ENCODE measurements at places on chromosomes 13 and 19.

- no peak for DNase-seq
These were observed 533 bp downstream of the LRCH1 start for GRCh38 chr13:46553521-46553885.

GRCh38 chr13:89465366-89465765 is 1794.2 kb downstream of the SLITRK5 start:
- peak; percentile 47 for DNase-seq

GRCh38 chr19:8333767-8334457 is 9.2 kb downstream of the KANK3 start:
- no peak for DNase-seq

- DNase-seq: peak; percentile 48
These were observed 418.4 kb downstream of the EFNB2 start for GRCh38 chr13:106117035-106117434.

- no peak for DNase-seq
These were observed 554.1 kb upstream of the KLHL1 start for GRCh38 chr13:70662231-70662940.

- no peak for DNase-seq
These were observed 16.6 kb upstream of the USP12 start for GRCh38 chr13:27188239-27188638.

GRCh38 chr13:75960538-75960994 is 324.4 kb downstream of the LMO7 start:
- no peak for DNase-seq

- DNase-seq: no peak
These were observed 5.8 kb upstream of the DNM2 start for GRCh38 chr19:10712045-10712444.

DNA sequence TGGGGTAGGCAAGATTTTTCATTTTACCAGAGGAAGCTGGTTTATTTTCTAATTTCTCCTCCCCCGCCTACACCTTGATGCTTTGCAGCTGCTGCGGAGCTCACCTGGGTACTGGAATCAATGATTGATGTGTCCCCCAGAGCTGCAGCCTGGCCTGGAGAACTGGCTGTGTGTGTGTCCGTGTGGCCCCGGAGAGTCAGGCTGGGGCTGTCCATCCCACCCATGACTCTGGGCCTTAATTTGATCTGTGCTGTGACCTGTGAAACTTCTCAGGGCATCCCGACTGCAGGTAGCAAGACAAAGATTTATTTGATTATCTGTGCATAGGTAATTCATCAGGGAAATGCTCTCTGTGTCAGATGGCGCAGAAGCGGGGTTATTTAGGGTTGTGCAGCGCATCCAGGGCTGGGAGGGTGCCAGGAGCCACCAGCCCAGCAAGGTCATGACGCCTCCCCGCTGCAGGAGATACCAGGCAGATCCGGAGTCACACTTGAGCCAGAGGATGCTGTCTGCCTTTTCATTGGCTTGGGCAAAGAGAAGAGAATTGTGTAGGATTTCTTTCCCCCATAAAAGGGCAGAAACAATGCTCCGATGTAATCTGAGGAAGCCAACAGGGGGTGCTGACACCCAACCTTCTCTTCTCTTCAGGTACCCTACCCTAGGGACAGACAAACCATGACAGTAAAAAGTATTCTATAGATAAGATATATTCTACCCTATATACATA is 346.6 kb downstream of the TSHZ3 start:
- no peak for DNase-seq

- DNase-seq: no peak
These were observed 37.2 kb downstream of the METTL21C start for GRCh38 chr13:102657630-102658029.

GRCh38 chr13:42279080-42279479 is 7.1 kb downstream of the AKAP11 start:
- DNase-seq: no peak

DNA sequence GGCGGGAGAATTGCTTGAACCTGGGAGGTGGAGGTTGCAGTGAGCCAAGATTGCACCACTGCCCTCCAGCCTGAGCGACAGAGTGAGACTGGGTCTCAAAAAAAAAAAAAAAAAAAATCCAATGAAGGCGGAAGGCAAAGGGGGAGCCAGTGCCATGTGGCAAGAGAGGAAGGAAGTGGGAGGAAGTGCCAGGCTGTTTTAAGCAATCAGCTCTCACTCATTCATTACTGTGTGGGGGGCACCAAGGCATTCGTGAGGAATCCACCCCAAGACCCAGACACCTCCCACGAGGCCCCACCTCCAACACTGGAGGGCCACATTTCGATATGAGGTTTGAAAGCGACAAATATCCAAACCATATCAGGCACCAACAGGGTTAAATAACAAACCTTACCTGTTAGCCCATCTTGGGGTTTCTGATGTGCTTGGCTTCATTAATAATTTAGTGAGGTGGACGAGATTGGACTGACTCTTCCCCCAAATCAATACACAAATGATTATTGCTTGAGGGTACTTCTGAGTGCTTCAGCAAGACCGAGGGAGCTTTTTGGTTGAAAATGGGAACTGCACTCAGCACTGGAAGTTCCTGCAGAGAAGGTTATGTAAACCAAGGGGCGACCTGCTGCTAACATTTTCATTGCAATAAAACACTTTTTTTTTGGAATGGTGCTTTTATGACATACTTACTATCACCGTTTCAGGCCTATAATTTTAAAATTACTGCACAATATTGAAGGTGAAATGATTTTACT is 7.5 kb upstream of the LRP3 start:
- DNase-seq: no peak

DNA sequence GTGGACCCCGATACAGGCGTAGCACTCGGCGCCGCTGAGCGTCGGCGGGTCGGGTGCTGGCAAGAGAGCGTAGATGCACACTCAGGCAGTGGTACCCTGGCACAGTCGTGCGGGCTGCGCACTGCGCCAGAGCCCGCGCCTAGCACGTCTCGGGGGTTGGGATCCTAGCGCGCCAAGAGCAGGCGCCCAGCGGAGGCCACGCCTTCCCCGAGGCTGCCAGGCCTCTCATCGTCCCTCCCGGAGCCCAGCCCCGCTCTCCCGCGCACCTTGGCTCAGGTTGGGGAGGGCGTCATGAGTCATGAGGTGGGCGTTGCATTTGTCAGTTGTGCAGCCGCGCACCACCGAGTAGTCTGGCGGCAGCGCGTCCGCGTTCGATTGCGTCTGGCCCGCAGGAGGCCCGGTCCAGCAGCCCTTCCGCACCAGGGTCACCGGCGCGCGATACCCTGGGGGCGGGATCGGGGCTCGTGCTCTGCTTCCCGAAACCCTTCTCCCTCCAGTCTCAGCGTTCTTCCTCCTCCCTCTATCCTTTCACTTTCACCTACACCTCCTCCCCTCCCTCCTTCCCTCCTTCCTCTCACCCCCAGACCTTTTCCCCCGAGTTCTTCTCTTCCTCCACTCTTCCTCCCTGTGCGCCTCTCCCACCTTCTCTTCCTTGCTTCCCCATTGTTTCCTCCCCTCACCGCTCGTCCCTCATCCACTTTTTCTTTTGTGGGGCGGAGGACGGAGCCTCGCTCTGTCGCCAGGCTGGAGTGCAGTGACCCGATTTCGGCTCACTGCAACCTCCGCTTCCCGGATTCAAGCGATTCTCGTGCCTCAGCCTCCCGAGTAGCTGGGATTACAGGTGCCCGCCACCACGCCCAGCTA is 3.5 kb downstream of the LYPD5 start:
- no peak for DNase-seq

GRCh38 chr19:10908380-10908960 is 20.0 kb downstream of the YIPF2 start:
- no peak for DNase-seq

DNA sequence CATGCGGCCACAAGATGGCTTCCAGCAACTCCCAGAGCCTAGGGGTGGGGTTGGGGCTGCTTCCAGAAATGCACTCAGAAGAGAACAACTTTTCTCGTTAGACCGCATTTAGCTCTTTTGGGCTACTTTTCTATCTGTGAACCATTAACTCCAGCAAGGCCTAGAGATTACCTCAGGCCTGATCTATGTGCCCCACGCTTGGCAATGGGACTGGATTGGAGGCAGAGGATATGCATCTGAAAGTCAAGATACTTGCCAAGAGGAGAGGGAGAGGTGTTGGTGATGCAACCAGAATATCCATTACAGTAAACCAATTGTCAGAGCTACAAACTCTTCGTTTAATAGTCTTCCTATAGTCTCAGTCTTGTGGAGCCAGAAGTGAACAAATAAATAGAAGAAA is 177.7 kb downstream of the TDRD3 start:
- DNase-seq: no peak

GRCh38 chr13:25574437-25575411 is 202.9 kb downstream of the ATP8A2 start:
- DNase-seq: peak; percentile 75

GRCh38 chr13:45049478-45049877 is 60.1 kb downstream of the GPALPP1 start:
- DNase-seq: no peak

Data from fibroblast of skin of right biceps (primary cell).